ENCODE measurements at places on chromosomes 3 and 15.

DNA sequence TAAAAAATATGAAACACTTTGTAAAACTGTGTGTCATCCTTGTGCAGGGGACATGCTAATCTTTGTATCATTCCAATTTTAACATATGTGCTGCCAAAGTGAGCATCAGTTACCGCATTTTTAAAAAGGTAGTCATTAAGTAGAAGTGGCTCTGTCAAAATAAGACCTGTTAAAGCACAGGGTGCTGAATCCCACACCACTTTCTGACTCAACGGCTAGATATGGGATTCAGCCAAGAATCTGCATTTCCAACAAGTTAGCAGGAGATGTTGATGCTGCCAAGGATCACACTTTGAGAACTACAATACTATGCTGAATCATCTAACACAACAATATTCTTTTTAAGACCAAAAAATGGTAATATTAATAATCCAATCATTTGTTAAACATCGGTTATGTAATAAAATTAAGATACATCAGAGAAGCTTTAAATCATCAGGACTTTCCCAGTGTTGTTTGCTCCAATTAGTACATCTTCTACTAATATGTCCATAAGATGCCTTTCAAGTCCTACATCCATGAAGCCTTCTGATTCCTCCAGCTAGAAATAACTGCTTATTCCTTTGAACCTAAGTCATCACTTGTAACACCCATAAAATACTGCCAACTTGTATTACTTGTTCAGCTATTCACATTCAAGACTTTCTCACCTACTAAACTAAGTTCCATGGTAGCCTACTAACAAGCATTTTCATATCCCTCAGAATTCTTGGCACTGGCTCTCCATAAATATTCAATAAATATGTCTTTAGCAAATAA is 71.1 kb downstream of the TBL1XR1 start:
- no peak for DNase-seq

- DNase-seq = no peak
Observed at GRCh38 chr3:195580744-195581443, 2.8 kb downstream of the APOD start.

DNA sequence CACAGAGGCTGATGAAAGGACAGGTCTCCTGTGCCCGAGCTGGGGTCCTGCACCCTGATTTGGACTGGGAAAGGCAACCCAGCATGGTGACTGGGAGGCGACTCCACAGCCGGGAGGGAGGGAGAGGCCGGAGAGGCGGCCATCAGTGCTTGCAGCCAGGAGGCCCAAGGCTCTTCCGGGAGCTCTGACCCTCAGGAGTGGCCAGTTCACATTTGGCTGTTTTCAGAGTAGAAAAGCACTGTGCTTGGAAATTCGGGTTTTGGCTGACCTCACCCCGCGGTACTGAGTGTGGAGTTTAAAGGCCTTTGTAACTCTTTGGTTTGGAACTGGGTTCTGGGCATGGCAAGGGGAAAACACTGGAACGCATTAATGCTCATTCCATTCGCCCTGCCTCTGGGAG is 31.9 kb downstream of the SMAD6 start:
- DNase-seq = no peak

DNA sequence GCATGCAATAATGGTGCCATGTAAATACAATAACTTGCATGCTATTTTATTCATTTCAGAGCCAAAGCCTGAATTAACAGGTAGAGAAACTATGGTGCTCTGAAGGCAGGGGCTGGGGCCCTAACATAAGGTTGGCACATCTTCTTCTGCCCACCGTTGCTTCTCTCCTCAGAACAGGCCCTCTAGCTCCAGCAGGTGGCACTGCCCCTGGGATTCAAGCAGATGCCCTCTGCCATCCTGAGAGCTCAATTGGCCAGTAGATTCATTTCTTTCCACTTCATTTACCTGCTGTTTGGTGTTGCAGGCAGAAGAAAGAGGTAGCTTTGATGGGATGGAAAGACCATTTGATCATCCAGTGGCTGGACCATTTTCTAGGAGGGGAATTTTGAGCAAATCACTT is 130.5 kb downstream of the FOXB1 start:
- DNase-seq = no peak

- DNase-seq = no peak
Observed at GRCh38 chr15:101020945-101021344, 101.8 kb downstream of the LRRK1 start.

GRCh38 chr3:194256040-194256945 is 94.8 kb downstream of the CPN2 start:
- DNase-seq = no peak

GRCh38 chr15:96360581-96361308 is 30.2 kb downstream of the NR2F2 start:
- no peak for DNase-seq

Data from activated CD4-positive, CD25-positive, alpha-beta regulatory T cell (primary cell).